ENCODE measurements at places on chromosomes 3 and 15.

DNA sequence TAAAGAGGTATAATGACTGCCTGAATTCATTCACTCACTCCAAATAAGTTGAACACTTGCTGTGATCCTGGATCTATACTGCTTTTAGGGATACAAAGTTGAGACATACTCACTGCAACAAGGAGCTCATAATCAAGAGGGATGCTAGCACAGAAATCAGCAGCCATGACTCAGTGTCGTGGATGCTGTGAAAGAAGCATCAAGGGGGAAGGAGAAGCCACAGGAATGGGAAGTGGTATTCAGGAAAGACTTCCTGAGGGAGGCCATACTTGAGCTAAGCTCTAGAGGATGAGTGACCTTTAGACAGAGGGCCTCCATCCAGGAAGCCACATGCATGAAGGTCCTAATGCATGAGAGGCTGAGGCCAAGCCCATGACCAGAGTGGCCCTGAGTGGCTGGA, 245.7 kb upstream of the RORA start:
- no peak for DNase-seq

GRCh38 chr15:77821188-77821958, 188.7 kb upstream of the LINGO1 start:
- DNase-seq: no peak

DNA sequence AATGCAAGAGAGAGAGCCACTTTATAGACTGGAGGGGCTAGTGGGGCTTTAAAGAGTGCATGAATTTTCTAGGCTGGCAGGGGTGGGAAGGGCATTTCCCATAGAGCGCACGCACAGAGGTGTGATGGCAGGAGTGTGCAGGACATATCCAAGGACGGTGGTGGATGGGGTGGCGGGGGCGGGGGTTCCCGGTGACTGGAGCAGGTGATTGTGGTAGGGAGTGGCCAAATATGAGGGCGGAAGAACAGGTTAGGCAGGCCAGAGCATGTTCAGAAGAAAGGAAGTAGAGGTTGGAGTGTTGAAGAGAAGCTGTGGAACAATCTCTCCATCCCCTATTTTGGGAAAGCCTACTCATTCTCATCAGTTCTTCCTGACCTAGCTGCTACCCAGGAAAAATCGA, 18.1 kb downstream of the FAM81A start:
- no peak for DNase-seq

DNA sequence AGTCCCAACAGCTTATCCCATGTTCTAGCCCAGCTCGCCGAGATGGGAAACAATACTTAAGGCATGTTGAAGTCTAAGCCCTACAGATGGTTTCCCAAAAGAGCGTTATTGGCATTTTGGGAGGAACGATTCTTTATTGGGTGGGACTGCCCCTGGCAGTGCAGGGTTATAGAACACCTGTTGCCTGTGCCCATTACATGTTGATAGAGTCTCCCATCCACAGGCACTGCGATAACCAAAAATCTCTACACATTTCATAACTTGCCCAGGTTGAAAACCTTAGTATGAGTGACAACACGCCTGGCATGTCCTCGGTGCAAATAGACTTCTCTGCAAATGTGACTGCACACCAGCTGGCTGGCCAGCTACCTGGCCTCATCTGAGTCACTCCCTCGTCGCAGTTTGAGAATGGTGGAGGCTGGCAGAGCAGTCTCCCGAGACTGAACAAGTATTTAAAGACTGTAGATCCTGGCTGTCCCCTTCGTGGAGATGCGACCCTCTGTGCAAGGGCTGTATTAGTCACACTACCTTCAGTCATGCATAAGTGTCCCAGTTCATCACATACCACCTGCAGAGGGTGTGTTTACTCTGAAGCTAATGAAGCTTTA, 18.7 kb downstream of the ZNF80 start:
- no peak for DNase-seq

- peak; percentile 14 for DNase-seq
These were observed 698 bp downstream of the IL1RAP start for GRCh38 chr3:190514413-190515153.

DNA sequence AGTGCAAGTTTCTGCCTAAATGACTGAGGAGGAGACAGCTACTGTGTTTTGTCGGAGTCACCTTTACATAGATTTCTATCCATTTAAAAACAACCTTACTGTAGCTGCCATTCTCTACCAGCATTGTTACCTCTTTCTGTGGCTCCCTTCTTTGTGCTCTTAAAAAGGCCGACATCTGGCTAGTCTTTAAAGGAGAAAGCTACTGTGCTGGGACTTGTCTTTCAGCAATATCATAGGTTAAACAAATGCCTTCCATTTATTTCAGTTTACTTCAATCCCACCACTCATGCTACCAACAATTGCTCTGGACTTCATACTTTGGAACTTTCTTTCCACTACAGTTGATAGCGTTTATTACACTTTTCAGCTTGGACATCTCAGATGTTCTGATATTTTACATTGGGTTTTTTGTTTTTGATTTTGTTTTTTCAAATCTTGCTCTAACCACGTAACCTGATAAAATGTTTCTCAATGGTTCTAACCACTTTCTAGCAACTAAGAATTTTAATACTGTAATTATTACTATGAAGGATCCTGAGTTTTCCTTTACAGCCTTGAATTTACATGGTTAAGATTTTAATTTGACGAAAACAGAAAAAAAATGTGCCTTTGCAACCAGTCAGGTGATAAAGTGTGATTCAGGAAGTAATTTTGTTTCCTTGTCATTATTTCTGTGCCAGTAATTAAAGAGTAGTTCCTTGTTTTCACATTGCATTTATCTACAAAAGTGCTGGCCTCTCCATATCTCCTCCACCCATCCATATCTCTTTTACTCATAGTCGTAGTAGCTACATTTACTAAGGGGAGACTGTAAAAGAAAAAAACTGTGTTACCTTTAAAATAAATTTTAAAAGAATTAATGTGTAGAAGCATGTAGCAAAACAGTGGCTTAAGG, 1.3 kb upstream of the CBLB start:
- DNase-seq: no peak

DNA sequence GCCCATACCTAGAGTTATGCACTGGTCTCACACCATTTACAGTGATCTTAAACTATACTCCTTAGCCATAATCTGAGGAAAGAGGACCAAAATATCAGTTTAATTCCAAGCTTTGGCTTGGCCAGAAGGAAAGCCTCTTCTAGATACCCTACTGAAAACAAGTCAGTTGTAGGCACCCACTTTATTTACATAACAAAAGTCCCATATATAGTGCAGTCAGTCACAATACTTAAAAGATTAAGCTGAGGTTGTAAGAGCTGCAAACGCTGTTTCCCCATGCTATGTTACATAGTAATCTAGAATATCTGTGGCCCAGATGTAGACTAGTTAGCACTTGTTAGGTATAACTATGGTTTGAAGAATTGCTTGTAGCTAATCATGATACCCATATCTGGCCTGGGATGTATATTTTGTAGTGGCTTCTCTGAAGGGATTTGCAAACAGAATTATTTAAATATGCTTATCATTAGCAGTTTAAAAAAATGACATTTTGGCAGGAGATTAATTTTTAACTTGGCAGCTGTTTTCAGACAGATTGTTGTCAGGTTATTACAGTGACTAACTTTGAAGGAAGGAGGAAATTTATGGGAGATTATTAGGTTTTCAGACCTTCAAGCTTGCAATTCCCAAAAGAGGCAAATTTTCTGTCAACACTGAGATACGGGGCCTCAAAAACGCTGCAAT, 160.4 kb upstream of the SLC2A2 start:
- DNase-seq: no peak

DNA sequence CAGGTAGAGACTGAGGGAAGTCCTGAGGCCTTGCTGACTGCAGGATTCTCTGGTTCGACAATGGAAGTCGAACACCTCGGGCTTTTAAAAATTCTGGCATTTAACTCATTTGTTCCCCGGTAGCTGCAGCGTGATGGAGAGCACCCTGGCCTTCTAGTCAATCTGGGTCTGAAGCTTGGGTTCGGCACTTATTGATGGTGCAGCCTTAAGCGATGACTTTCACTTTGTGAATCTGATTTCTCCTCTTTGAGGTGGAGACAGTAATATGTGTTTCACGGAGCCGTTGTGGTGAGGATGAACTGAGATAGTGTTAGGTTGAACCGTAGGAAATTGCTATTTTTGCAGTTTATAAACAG, 621 bp upstream of the PARP6 start:
- DNase-seq: no peak

- DNase-seq: no peak
These were observed 287.2 kb downstream of the ADAMTS17 start for GRCh38 chr15:100054539-100054938.

DNA sequence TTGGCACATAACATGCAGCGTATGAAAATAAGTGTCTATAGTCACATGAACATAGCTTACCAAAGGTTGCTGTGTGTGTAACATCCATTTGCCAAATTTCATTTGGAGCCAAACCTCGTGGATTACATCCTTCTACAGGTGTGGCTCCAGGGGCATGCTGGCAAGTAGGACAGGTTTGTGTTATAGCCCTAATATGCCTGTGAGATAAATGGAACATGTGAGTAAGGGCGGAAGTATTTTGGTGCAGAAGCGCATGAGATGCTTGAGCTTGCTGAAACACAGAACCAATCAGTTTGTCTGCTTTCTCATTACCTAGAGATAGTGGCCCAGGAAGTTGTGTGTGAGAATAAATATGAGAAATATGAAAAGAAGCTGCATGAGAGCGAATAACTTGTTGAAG, 21.8 kb upstream of the XCR1 start:
- no peak for DNase-seq

DNA sequence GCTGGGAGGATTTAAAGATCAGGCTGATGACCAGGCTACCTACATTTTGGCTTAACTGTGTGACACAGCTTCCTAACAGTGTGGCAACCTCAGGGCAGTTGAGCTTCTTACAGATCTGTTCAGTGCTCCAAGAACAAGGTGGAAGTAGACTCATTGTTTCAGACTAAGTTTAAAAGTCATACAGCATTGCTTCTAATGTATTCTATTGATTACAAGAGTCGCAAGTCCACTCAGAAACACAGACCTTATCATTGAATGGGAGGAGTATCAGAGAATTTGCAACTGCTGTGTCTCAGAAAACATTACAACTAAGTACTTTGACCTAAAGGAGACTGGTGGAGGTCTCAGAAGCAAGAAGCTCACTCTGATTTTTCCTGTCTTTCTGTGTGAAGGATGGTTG, 579.5 kb upstream of the TGFBR2 start:
- no peak for DNase-seq

DNA sequence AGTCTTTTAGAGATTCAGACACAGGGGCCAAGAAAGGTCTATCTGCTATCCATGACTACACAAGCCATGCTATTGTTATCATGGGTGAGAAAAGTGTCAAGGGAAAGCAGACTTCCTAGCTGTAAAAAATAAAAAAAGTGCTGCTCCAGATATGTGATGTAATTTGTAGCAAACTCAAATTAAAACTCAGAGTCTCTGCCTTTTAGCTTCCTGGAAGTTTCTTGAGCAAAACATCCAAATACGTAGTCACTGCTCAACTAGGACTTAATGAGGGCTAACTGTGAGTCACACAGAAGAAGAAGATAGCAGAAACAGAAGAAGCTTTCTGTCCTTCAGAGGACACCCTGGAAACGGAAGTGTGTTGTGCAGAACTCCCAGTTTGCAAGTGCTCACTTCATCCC, 393.4 kb upstream of the NR2F2 start:
- DNase-seq: no peak

GRCh38 chr3:187769771-187770170, 24.5 kb upstream of the BCL6 start:
- DNase-seq: no peak

GRCh38 chr3:64443546-64444381, 218.5 kb upstream of the PRICKLE2 start:
- no peak for DNase-seq

DNA sequence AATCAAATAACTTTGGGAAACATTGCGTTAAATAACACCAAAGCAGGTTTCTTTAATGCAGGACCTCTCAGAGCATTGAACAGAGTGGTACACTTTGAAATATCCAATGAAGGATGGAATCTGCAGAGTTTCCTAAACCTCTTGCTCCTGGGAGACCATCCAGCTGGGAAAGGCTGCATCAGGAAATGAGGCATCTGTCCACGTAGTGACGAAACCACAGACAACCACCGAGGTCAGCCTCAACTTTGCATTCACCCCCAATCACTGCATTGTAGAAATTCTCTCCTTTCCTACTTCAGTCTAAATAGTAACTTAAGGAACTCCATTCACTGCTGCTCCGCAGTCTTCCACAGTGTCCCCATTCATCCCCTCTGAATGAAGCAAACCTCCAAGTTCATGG, 41.5 kb upstream of the CDV3 start:
- DNase-seq: no peak

DNA sequence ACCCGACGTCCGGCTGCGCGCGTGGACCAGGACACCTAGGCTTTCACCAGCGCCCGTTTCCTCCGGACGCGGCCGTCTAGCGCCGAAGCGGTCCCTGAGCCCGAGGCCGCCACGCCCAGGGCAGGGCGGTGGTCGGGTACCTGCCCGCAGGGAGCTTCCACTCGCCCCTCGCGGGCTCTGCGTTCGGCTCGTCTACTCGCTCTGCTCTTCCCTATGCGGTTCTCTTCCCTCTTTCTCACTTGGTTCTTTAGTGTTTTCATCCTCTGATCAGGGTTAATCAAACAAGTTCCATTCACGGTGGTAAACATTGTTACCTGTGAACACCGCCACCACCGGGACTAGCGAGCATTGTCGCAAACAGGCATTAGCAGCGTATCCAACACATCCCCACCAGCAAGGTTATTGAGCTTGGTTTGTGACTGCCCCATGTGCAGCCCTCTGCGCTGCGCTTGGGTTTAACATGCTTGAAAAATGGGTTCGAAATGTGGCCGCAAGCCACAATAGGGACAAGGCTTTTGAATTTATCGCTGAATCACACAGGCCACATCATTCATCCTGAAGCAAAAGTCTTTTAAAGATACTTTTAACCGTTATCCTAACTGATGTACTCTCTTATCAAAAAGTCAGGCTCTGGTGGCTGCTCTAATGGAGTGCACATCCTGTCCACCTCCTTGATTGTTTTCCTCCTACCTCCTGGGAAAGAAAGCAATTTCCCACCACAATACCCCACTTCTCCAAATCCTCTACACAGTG, 843 bp upstream of the CD47 start:
- peak; percentile 38 for DNase-seq

DNA sequence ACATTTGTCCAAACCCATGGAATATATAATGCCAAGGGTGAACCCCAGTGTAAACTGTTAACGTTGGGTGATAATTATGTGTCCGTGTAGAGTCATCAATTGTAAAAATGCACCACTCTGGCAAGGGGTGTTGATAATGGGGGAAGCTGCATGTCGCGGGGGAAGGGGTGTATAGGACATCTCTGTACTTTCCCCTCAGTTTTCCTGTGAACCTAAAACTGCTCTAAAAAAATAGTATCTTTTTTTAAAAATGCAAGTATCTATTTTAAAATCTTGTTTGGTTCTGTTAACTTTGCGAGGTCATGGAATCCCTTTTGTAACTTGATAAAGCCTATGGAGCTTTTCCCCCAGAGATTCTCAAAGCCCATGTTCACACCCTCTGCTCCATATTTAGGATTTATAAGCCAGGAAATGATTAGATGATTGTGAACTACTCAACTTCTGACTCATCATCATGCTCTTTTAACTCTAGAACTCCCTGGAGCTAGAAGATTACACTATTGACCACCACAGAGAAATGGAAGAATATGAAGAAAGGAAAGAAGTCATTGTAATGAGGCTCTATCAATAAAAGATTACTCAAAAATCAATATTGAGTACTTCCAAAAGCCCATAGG, 56.1 kb upstream of the C3orf49 start:
- no peak for DNase-seq

- DNase-seq: peak; percentile 4
These were observed 374.2 kb downstream of the PLCL2 start for GRCh38 chr3:17258823-17259436.

GRCh38 chr3:145055375-145056076, 1083.9 kb downstream of the DIPK2A start:
- no peak for DNase-seq

Data from effector CD4-positive, alpha-beta T cell (primary cell).